ENCODE measurements at places on chromosomes 2 and 18. TPM values are rescaled to one million over a fixed set of nuclear protein-coding genes. Genes with fewer than 3 reads are reported as not detected.

GRCh38 chr2:145723872-145724271, 1204.0 kb upstream of the ZEB2 start:
- DNase-seq: no peak

- DNase-seq: no peak
These were observed 170.6 kb upstream of the NCK2 start for GRCh38 chr2:105573910-105574655.

The GAL3ST2 gene
- not detected for total RNA-seq

GRCh38 chr2:23926290-23926749, 603 bp downstream of the ATAD2B start:
- DNase-seq: peak; percentile 52

DNA sequence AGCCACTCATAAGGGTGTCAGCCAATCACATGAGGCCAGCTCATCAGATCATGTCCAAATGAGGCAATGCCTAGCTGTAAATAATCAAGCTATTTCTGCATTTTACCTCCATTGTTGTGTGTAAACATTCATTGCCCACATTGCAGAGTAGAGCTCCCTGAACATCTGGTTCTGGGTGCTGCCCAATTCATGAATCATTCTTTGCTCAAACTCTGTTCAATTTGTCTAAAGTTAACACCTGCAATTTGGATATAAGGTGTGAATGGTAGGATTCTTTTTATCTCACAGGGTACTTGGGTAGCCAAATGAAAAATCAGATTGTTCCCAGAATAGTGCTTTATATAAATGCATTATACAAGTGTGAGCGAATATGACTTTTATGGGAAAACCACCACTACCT, 345.5 kb upstream of the NT5C1B start:
- DNase-seq: no peak

The SCYGR4 gene
- not detected for total RNA-seq

- DNase-seq: no peak
These were observed 344.3 kb upstream of the KCNH7 start for GRCh38 chr2:163182764-163183354.
